ENCODE measurements at places on chromosomes 1 and 21. TPM values are rescaled to one million over a fixed set of nuclear protein-coding genes. Genes with fewer than 3 reads are reported as not detected.

DNA sequence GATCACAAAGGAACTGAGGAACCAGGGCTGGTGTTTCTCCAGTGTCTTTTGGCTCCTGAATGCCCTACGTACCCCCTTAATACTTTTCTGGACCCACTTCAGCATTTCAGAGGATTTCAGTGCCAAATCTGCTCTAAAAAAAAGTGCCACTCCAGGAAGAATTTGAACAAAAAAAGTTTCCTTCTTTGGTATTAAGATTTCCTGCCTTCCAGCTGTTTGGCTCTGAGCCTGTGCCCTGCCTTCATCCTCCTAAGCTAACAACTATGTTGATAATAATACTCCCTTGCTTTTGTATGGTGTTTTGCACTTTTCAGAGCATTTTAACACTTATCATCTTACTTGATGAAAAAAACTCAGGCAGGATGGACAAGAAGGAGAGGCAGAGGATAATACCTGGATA is 11.0 kb upstream of the RIMS3 start:
- H3K27ac ChIP-seq: no peak overlapping the region
- H3K36me3 ChIP-seq: no peaks in the 10 kb centered on the region
- H3K27me3 ChIP-seq: no peaks in the 10 kb centered on the region
- H3K4me3 ChIP-seq: no peak overlapping the region

GRCh38 chr1:44212355-44213221 is 683 bp upstream of the DMAP1 start:
- H3K36me3 ChIP-seq: peaks cover 12% of the 10 kb centered on the region
- H3K27ac ChIP-seq: peak overlapping the region; percentile 65
- no peaks in the 10 kb centered on the region for H3K27me3 ChIP-seq
- peak overlapping the region; percentile 78 for H3K4me3 ChIP-seq

GRCh38 chr21:44433791-44434567 is 21.3 kb upstream of the LRRC3 start:
- no peak for DNase-seq
- H3K36me3 ChIP-seq: no peaks in the 10 kb centered on the region
- no peak overlapping the region for H3K4me3 ChIP-seq
- H3K27ac ChIP-seq: no peak overlapping the region
- H3K4me1 ChIP-seq: no peaks in the 10 kb centered on the region

DNA sequence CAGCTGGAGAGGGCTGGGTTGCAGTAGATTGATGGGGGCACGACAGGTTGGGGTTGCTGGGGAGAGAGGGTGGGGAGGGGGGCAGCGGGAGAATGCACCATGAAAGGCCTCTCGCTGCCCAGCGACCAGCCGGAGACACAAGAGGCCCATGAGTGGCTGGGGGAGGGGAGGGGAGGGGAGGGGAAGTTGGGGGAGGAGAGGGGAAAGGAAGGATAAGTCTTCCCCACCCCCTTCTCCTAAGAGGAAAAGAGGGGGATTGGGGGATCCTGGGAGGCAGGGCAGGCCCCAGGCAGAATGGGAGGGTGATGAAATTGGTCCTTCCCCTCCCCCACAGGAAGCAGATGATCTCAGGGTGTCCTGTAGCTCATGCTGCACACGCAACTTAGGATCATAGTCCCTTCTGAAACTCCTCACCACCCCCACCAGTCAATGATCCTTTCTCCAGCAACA is 45.7 kb downstream of the PAX7 start:
- H3K27me3 ChIP-seq: no peaks in the 10 kb centered on the region
- H3K36me3 ChIP-seq: no peaks in the 10 kb centered on the region
- DNase-seq: no peak
- no peaks in the 10 kb centered on the region for H3K4me1 ChIP-seq
- H3K27ac ChIP-seq: no peak overlapping the region
- no peak overlapping the region for H3K4me3 ChIP-seq

- no peaks in the 10 kb centered on the region for H3K36me3 ChIP-seq
- H3K4me3 ChIP-seq: no peak overlapping the region
- H3K27ac ChIP-seq: no peak overlapping the region
These were observed 84.6 kb downstream of the SELENOF start for GRCh38 chr1:86829321-86829720.

DNA sequence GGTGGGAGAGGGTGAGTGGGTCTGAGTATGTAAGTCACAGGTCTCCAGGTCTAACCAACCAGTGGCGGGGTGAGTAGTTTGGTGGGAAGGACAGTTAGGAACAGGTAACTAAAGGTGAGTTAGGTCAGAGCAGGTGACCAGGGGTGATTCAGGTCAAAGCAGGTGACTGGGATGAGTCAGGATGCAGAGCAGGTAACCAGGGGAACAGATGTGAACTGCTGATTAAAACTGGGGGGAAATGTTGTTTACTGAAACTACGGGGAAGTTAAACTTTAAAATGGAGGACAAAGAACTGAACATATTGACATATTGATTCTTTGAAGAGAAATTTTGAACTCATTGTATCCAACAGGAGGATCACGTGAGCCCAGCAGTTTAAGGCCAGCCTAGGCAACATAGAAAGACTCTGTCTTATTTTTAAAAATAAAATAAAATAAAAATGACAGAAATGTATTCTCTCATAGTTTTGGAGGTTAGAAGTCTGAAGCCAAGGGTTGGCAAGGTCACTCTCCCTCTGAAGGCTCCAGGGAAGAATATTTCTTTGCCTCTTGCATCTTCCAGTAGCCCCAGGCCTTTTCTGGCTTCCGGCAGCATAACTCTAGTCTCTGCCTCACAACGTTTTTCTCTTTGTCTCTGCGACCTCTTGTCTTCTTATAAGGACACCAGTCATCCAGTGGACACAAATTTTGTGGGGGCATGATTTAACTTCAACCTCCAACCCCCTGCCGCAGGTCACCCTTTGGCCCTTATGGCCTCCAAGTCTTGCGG is 64.3 kb upstream of the TINAGL1 start:
- H3K4me1 ChIP-seq: peaks cover 17% of the 10 kb centered on the region
- H3K27ac ChIP-seq: peak overlapping the region; percentile 80
- H3K36me3 ChIP-seq: no peaks in the 10 kb centered on the region
- no peak overlapping the region for H3K4me3 ChIP-seq
- no peaks in the 10 kb centered on the region for H3K27me3 ChIP-seq

DNA sequence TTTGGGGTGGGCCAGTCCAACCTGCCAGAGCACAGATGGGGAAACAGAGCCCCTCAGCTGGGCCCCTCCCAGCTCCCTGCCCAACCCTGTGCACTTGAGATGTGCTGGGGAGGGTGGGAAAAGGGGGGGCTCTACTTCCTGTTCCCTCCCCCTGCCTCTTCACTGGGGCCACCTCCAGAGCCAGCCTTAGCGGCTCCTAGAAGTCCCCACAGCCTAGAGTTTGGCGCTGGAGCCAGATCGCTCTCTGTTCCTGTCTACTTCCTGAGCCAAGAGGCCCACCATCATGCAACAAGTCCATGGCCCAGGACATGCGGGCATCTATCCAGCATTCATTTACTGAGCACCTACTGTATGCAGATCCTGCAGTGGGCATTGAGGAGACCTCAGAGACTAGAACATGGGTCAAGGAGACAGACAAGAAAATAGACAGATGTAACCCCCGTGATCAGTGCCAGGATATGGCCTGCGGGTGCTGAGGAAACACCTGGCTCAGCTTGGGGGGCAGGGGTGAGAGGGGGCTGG is 144.1 kb downstream of the SYF2 start:
- H3K27ac ChIP-seq: no peak overlapping the region
- H3K36me3 ChIP-seq: no peaks in the 10 kb centered on the region
- no peak for DNase-seq
- H3K27me3 ChIP-seq: no peaks in the 10 kb centered on the region
- H3K4me3 ChIP-seq: no peak overlapping the region

DNA sequence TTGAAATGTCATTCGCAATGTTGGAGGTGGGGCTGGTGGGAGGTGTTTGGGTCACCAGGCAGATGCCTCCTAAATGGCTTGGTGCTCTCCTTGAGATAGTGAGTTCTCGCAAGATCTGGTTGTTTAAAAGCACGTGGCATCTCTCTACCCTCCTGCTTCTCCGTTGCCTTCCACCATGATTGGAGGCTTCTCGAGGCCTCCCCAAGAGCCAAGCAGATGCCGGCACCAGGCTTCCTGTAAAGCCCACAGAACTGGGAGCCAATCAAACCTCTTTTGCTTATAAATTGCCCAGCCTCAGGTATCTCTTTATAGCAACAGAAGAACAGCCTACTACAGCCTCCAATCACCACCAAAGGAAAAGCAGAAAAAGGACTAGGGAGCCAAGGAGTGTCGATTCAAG is 80.5 kb downstream of the PDE9A start:
- H3K27me3 ChIP-seq: no peaks in the 10 kb centered on the region
- peak overlapping the region; percentile 76 for H3K27ac ChIP-seq
- no peak overlapping the region for H3K4me3 ChIP-seq
- DNase-seq: no peak
- no peaks in the 10 kb centered on the region for H3K4me1 ChIP-seq

DNA sequence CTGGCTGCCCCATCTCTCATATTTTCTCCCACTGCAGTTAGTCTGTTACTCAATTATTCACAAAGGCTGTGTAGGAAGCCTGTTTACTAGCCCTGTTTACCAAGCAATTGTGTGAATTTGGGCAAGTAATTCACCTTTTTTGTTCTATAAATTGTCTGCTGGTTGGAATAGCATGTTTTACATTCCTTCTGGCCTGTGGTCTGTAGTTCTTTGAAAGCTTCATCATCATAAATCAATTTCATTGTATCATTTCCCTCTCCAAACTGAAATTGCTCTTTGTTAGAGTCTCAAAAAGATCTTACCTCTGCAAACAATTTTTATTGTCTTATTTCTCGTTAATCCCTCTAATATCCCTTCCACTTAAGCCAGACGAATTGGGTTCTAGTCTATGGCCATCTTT is 1059.5 kb upstream of the ADGRL4 start:
- H3K27me3 ChIP-seq: no peaks in the 10 kb centered on the region
- H3K4me3 ChIP-seq: no peak overlapping the region
- no peaks in the 10 kb centered on the region for H3K4me1 ChIP-seq
- H3K27ac ChIP-seq: no peak overlapping the region

FAM76A gene
- total RNA-seq: 5.1 TPM

DNA sequence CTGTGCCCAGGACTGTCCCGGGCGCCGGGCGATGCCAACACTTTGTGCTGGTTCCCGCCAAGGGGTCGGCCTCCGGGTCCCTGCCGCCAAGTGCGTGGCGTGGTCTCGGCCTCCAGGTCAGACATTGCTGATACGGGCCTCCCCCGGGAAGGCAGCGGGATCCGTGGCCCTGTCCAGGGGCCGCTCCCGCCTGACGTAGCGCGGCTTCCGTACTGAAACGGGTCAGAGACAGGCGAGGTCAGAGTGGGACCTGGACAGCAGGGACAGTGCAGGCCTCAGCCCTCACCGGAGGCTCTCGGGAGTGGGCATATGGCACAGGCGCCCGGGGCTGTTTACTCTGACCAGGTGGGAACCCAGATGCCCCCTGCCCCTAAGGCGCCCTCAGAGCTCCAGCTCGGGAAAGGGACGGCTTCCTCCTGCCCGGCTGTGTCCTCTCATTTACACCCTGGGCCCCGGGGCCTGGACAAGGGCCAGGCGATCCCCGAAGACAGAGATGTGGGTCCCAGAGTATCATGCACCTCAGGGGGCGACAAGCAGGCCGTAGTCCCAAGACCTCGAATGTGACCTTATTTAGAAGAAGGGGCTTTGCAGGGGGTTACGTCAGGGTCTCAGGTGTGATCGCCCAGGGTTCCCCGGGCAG is 8.8 kb upstream of the RNF223 start:
- no peaks in the 10 kb centered on the region for H3K36me3 ChIP-seq
- H3K27ac ChIP-seq: no peak overlapping the region
- H3K4me1 ChIP-seq: peaks cover 4% of the 10 kb centered on the region

DNA sequence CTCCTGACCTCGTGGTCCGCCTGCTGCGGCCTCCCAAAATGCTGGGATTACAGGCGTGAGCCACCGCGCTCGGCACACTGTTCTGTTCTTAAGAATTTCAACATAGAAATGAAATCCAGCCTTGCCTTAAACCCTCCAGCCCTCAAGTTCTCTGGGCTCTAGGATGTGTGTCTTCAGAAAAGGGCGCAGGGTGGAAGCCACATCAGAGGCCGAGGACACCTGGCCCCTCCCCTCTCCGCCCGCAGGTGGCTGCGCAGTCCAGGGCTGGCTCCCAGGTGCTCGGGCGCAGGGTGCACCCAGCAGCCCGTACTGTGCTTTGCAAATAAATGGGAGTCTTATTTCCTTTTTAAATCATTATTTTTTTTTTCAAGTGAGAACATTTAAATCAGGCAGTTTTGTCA is 2.0 kb upstream of the C1orf174 start:
- H3K27ac ChIP-seq: peak overlapping the region; percentile 71
- H3K36me3 ChIP-seq: no peaks in the 10 kb centered on the region
- no peaks in the 10 kb centered on the region for H3K27me3 ChIP-seq
- no peaks in the 10 kb centered on the region for H3K4me1 ChIP-seq

GRCh38 chr1:233935297-233935868 is 30.9 kb downstream of the SLC35F3 start:
- H3K27me3 ChIP-seq: no peaks in the 10 kb centered on the region
- H3K4me3 ChIP-seq: no peak overlapping the region
- H3K36me3 ChIP-seq: no peaks in the 10 kb centered on the region
- no peak overlapping the region for H3K27ac ChIP-seq
- no peak for DNase-seq

GRCh38 chr1:226882187-226882586 is 11.8 kb downstream of the PSEN2 start:
- H3K36me3 ChIP-seq: peaks cover 2% of the 10 kb centered on the region
- H3K4me3 ChIP-seq: peak overlapping the region; percentile 23
- DNase-seq: no peak
- H3K27me3 ChIP-seq: no peaks in the 10 kb centered on the region
- peak overlapping the region; percentile 45 for H3K27ac ChIP-seq

ITPKB gene
- 4.0 TPM for total RNA-seq

DNA sequence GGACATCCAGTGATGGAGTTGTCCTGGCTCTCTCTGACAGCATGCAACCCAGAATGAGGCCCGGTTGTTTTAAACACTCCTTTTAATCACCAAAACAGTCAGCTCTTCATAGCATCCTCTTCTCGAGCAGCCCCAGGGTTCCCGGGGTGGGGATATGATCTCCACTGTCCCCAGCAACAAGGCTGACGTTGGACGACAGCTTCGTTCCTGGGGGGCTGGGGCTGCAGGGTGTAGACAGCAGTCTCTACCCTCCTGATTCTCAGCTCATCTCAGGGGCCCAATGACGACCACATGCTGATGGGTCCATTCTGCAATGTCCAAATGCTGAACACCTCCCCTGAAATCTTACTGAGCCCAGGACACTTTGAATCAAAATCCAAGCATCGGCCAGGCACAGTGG is 27.0 kb downstream of the TRIM11 start:
- H3K36me3 ChIP-seq: no peaks in the 10 kb centered on the region
- peak; percentile 21 for DNase-seq
- H3K27me3 ChIP-seq: no peaks in the 10 kb centered on the region
- no peak overlapping the region for H3K27ac ChIP-seq
- no peak overlapping the region for H3K4me3 ChIP-seq
- no peaks in the 10 kb centered on the region for H3K4me1 ChIP-seq

GRCh38 chr1:15736892-15737261 is 819 bp downstream of the SLC25A34 start:
- DNase-seq: no peak
- H3K4me1 ChIP-seq: peaks cover 34% of the 10 kb centered on the region
- H3K27me3 ChIP-seq: no peaks in the 10 kb centered on the region
- peak overlapping the region; percentile 85 for H3K27ac ChIP-seq
- H3K4me3 ChIP-seq: peak overlapping the region; percentile 54
- H3K36me3 ChIP-seq: no peaks in the 10 kb centered on the region

CYP4A22 gene
- total RNA-seq: 35.9 TPM

- no peak for DNase-seq
- H3K4me1 ChIP-seq: no peaks in the 10 kb centered on the region
- H3K27ac ChIP-seq: no peak overlapping the region
- H3K36me3 ChIP-seq: no peaks in the 10 kb centered on the region
These were observed 216.2 kb upstream of the RUNX1 start for GRCh38 chr21:35265170-35265877.

GRCh38 chr1:92065042-92065441 is 10.2 kb downstream of the SETSIP start:
- H3K4me3 ChIP-seq: no peak overlapping the region
- no peak for DNase-seq
- no peaks in the 10 kb centered on the region for H3K4me1 ChIP-seq
- no peaks in the 10 kb centered on the region for H3K36me3 ChIP-seq
- no peak overlapping the region for H3K27ac ChIP-seq
- H3K27me3 ChIP-seq: no peaks in the 10 kb centered on the region
